CD4-positive, alpha-beta T cell treated with Interleukin-6 at 100 ng/mL for 8 hours (primary cell): ENCODE measurements at places on chromosomes 12 and 14.

DNA sequence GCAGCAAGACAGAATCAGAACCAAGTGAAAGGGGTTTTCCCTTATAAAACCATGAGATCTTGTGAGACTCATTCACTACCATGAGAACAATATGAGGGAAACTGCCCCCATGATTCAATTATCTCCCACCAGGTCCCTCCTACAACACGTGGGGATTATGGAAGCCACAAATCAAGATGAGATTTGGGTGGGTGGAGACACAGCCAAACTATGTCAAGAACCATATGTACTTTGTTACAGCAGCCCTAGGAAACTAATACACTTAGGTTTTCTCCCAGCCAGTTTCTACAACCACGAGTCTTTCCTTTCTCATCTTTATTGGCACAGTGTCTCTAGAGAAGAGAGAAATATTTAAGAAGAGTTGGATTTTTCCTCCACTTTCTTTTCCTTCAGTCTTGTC is 72.6 kb downstream of the BTG1 start:
- no peak for DNase-seq

DNA sequence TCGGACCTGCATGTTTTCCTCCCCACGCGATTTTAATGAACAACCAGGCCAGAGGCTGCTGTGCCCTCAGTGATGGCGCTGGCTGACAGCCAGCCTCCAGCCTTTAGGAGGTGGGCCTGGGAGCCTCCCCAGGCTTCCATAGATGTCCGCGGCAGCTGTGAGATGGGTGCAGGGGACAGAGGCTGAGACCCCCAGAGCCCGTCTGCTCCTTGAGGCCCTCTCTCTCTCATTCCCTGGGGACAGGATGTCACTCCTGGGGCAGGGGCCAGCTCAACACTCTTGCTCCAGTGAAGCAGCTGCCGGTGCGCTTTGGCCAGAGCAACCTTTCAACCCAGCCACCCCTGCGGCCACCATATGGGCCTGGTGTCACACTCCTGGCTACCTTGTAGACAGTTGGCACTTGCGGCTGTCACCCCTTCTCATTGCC is 24.8 kb downstream of the MVK start:
- no peak for DNase-seq

- no peak for DNase-seq
Measured at GRCh38 chr14:69612783-69613130, 1.4 kb downstream of the SUSD6 start.

DNA sequence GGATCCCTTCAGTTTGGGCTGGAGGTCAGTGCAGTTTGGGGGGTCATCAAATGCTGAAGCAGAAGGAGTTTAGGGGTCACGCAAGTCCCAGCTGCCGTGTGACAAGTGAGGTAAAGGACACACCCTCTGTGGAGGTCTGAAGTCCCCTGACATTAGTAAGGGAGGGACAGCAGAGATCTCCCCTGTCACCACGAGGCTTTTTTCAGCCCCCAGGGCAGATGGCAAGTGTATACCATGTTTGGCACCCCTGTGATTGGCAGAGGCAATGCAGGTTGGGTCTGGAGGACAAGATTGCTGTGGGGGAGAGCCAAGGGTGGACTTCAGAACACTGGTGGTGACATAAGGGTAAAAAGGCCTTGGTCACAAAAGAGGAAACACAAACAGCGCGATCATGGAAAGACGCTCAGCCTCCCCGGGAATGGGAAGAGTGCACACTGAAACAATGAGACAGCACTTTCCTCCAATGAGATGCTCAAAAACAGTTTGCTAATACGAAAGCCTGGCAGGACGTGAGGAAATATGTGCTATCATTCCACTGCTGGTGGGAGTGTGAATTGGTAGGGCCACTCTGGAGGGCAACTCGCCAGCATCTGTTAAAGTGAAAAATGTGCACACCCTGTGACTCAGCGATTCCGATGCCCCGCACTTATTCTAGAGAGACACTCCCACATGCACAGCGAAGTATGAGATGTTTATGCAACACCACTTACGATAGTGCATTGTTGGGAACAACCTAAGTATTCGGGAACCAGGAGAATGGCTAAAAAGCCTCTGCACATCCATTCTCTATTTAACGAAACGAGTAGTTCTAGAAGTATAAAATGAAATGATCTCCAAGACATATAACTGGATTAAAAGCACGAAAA is 14.4 kb upstream of the CD27 start:
- DNase-seq = no peak

DNA sequence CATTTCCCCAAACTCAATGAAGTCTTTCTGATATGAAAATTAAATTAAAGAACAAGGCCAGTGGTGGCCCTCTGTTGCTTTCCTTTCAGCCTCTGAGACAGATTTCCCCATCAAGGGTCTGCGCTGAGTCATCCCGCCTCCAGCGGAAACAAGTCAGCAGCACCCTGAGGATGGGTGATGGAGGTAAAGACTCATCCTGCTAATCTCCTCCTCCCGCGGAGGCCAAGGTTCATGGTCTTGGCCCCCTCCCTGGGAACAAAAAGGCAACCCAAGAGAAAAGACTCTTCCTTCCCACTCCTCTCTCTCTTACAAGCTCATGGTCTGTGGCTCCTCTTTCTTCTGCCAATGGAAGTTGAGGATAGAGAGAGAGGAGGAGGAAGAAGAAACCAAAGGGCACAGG is 9.0 kb upstream of the NUMB start:
- no peak for DNase-seq

- no peak for DNase-seq
Measured at GRCh38 chr14:73290279-73290678, 53.0 kb downstream of the PAPLN start.

DNA sequence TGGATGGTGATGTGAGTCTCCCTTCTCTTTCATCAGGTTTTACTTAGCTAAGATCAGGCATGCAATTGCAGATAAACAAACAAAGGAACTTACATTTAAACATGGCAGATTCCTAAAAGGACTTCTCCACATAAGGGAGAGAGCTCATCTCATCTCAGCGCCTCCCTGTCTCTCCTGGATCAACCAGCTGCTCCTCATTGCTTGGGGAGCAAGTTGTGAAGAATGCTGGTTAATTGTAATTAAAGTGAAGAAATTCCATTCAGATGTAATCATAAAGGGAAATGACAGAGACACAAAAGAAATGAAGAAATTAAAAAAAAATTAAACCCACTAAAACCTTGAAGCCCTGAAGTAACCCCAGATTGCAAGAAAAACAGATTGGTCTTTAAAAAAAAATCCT is 104.4 kb upstream of the DIO2 start:
- DNase-seq = no peak

DNA sequence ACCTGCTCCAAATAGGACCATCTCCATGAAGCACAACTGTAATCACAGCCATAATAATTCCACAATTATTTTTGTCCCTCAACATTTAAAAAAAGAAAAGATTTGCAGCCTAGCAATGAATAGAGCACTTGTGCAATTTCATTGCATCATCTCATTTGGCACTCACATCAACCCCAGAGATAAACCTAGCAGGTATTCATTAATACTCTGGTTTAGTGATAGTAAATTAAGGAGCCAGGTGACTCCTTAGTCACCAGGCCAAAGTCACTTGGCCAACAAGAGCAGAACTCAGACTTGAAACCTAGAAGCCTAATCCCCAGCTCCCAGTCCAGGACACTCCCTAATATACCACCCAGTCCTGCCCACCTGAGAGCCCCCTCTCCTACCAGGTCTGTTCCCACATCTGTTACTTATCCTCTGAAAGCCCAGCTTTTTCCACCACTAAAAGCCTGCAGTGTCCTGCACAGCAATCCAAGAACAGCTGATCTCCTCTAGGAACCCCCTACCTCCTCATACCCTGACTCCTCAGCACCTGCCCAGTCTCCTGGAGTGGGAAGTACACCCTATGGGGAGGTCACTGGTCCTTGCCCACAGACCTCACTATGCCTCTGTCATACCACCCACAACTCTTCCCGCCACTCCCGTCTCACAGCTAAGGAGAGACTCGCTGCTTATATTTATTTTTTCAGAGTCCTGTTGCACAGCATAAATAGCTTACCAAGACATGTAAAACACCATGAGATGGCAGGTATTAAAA is 22.1 kb downstream of the OR10P1 start:
- DNase-seq = no peak

DNA sequence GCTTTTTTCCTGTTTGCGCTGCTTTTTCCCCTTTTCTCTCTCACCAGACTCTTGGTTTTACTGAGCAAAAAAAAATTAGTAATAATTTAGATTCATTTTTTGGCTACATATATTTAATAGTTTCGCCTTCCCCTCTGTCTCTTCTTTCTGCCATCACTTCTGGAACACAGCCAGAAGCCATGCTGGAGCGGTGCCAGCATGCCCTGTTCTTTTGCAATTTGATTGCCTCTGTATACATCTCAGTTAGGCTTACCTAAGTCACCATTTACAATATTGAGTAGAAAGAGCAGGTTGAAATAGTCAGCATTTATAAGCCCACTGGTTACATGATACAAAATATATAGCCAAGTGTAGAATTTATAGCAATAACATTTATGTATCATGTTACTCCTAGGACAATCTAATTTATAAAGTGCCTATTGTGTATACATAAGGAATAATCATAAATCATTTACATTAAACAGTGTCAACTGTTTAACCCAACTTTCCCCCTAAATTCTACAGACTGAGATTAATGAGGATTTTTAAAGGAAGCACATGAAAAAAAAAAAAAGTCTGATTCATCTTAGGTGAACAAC is 413.8 kb upstream of the SOX5 start:
- no peak for DNase-seq

GRCh38 chr14:30482276-30482675 is 76.7 kb upstream of the G2E3 start:
- DNase-seq = no peak

GRCh38 chr12:26839512-26839911 is 6.5 kb upstream of the ITPR2 start:
- no peak for DNase-seq

DNA sequence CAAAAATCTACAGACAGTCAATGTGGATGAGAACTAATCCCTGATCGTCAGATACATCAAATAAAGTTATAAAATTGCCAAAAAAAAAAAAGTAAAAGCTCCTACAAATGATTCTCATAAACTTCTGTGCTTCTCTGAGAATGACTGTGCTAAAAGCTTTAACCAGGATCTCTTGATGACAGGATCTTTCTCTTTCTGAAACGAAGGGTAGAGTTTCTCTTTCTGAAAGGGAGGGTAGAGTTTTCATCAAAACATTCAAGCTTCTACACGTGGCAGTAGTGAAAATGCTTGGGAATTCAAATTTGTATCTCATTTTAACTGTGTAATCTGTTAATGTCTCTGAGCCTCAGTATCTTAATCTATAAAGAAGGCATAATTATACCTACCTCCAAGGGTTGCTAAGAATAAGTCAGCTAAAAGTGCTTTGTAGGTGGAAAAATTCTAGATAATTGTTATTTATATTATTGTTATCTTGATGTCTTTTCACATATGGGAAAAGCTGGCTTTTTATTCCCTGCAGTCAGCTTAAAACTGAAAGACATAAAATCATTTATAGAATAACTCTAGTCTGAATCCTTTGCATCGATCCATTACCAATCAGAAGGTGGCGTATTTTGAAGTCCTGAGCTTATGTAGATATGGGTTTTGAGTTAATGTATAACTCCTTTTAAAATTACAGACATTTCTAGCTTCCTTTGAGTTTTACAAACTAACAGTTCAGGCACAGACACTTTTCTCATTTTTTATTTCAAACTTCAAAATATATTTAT is 157.4 kb downstream of the DACT1 start:
- no peak for DNase-seq

DNA sequence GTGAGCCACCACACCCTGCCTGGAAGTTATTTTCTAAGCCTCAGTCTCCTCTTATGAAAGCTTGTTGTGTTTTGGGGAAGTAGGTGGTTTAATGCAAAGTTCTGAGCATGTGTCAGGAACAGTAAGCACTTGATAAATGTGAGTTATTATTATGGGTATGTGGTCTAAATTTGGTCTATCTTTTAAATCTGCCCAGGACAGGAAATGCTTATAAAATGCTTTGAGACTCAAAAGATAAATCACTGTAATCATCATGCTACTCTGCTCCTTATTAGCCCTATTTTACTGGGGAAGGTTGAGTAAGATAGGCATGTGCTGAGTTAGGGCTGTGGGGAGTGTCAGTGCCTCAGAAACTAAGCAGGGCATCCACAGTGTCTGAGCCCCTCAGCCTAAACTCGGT is 13.1 kb upstream of the SRSF5 start:
- DNase-seq = no peak

- no peak for DNase-seq
Measured at GRCh38 chr14:87995500-87996290, 2.7 kb upstream of the GALC start.

GRCh38 chr14:31371646-31372045 is 48.7 kb downstream of the HEATR5A start:
- no peak for DNase-seq

DNA sequence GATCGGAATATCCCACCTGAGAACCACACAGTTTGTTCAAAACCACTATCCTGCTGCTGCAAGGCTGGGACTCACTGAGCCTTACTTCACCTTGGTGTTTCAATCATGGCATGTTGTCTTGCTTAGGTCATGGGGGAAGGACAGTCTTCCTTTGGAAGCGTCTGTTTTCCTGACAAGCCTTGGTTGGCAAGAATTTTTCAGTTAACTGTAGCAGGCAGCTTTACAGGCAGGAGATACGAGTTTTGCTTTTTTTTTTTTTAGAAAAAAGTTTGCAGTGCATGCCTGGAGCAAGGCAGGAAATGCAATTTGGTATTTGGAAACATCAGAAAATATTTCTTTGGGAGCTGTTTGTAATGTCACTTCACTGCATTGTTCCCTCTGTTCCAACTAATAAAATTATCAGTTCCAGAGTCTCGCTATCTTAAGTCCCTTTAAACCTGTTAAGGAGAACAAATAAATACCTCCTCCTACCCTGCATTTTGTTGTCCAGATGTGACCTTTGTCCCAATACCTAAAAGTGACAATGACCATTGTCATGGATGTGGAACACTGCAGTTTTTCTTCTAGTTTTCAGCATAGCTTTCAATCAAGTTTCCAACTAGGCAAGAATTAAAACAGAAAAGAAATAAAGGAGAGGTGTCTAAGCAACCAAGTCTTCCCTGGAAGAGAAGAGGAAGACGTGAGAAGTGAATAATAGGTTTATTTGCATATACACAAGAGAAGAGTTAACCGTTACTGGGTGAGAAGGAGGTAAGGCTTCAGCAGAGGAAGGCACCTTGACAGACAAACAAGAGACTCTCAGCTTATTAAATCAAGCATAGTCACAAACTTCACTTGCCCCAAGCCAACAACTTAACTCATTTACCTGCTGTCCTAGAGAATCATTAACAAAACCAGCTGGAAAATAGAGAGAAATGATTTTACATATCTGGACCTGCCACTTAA is 71.4 kb upstream of the ACTN1 start:
- DNase-seq = no peak

GRCh38 chr12:92341065-92341668 is 195.5 kb upstream of the BTG1 start:
- no peak for DNase-seq

GRCh38 chr12:92546259-92546634 is 156.5 kb upstream of the PLEKHG7 start:
- no peak for DNase-seq

GRCh38 chr14:100570726-100571454 is 16.3 kb downstream of the BEGAIN start:
- DNase-seq = no peak
